Heart right ventricle (tissue), 16 donors: ENCODE measurements at places on chromosomes 5 and 9.

DNA sequence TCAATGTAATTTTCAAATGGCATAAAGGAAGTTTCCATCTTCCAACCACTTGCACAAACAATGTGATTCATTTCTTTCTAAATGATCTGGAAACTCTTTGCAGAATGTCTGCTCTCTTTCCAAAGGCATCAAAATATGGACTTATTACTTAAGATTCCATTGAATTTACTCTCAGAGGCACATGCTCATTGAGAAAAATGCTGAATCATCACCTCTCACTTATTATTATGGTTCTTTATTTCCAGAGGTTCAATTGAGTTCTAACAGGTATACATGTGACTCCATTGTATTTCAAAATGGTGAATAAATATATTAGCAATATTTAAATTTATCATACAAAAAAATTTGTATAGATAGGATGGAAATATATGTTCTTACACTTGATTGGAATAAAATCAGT is 1140.6 kb downstream of the EFNA5 start:
- DNase-seq, result no peak

DNA sequence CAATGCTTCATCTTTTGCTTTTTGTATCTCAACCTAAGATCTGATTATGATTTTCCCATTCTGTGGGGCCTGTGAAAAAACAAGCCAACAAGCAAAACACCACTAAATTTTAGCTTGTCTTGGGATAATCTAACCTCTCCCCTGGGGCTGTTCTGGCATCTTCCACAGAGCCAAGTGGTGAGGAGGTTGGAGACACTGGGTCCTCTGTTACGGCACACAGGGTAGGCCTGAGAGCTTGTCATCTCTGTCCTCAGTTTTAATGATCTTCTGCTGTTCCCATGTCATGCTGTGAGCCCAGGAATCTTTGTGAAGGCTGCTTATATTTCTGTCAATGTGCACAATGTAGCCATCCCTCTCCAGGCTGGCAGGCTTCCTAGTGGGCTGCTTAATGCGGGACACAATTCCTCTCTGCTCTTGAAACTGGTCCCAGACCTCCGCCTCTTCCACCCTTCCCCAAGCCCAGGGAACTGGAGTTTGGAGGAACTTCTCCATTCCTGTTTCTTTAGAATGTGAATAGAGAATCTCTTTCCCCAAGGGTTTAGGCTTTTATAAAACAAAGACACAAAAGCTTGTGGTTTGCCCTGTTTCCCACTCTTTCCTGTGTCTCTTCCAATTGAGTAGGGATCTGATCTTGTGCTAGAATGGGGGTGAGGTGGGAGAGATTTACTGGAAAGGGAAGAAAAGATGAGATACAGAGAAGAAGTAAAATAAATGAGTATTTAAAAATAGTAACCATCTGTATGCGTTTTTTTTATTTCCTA is 30.9 kb upstream of the SEMA6A start:
- no peak for DNase-seq

DNA sequence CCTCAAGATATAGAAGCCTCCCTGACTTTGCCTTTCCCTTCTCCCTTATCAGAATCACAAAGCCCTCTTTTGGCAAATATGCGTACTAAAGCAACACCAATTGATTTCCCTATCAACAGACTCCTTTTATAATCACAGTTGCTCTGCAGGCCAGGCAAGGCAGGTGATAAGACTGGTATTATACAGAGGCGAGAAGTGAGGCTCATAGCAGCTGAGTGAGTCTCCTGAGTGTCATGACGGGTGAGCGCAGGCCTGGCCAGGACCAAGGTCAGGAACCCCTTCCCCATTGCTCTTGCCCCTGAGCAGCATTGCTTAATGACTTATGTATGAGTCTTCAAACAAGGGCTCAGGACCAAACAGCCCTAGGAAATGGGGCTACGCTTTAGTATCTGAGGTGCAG is 70.8 kb downstream of the FBXO38 start:
- DNase-seq, result peak; percentile 25

DNA sequence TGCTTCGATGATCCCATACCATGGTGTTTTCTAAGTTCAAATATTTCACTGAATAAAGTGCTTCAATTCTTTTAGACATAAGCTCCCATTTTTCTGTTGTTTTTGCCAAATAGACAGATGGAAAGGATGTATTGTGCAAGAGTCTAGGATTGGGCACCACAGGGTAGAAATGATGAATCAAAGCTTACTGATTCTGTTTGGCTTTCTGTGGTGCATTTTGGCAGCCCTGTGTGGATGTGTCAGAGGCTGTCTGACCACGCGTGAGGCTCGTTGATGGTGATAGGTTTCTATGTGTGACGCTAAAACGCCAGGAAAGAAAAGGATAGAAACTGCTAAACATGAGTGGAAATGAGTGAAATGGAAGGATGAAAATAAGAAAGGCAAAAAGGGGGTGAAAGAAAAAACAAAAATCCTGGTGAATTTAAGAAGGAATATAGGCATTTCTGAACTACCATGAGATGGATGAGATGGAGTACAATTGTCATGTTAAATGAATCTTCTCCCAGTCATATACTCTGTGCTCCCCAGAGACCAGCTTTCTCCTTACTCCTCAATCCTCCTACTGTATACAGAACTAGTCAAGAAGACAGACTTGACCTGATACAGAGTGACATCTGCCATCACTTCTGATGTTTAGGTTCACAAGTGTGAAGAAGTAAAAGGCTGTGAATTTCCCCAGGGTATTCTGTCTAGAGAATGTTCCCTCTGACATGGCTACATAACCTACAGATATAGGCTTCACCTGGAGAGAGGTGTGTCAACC is 54.4 kb downstream of the ANKH start:
- DNase-seq, result no peak

- DNase-seq, result no peak
Measured at GRCh38 chr9:124812441-124812876, 35.5 kb downstream of the OLFML2A start.

- DNase-seq, result peak; percentile 47
Measured at GRCh38 chr5:138503487-138504270, 38.4 kb downstream of the EGR1 start.

GRCh38 chr5:59333416-59333815 is 560.1 kb downstream of the PDE4D start:
- DNase-seq, result no peak
